ENCODE measurements at places on chromosomes 3 and 15.

- DNase-seq, result no peak
Observed at GRCh38 chr15:63457379-63457778, 47.0 kb upstream of the USP3 start.

DNA sequence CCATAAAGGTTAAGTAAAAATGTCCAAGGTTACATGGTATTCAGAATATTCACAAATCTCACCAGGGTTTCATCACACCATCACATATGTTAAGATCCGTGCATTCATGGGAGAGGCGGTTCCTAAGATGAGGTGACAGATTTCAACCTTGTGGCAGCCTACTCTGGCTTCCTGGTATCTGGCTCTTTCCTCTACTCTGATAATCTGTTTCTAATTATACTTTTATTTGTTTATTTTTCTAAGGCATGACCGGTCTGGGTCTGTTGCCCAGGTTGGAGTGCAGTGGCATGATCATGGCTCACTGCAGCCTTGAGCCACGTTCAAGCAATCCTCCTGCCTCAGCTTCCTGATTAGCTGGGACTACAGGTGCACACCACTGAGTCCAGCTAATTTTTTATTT is 34.4 kb downstream of the RAF1 start:
- DNase-seq, result no peak

DNA sequence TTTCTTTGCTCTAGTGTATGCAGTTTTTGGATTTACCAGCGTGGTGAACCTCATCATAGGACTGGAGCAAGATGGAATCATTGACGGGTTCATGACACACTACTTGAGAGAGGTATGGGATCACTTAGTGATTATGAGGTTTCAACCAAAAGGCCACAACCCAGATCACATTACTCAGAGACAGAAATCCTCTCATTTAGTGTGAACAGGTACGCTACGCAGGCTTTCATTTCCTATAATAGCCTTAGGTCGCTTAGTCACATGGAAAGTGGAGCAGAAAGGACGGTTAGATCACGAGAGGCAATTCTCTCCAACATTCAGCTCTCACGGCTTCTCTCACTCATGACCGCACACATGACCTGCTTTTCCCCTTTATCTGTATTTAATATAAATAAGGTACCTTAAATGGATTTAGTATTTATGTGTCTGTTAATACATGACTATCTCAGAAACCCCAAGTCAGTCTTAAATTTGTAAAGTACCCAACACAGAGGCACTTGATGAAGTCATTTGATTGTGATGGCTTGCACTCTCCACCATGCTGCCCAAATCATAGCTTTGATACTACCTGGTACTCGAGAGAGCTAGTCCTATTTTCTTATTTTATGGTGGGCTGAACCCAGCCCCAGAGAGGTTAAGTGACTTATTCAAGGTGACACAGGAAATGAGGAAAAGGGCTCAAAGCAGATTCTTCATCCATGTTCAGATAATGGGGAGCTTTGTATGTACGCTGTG is 8.6 kb downstream of the TM6SF1 start:
- no peak for DNase-seq

DNA sequence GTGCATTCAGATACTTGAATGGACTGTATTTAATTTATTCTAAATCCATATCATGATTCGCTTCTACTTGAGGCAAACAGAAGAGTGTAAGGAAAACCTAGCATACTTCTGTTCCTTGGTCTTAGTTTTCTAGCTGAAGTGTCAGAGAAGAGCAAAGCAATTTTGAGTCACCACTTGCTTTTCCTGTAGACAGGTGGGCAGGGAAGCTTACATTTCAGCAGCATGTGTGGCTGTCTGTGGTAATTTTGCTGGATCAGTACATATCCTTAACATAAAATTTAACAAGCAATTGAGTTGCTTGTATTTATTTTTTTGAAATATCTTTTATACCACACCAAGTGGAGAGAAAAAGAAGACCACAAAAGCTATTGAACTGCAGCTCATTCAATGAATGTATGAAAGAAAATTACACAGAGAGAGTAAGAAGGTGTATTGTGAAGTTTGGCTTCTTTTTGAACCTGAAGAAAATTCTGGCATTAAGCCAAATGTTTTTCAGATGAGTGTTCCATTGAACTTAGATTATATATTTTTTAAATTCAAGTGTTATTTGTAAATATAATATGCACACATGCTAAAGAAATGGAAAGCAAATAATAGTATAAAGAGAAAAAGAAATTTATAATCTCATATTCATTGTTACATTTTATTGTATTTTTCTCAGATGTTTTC is 747.6 kb downstream of the NAALADL2 start:
- DNase-seq, result peak; percentile 59

DNA sequence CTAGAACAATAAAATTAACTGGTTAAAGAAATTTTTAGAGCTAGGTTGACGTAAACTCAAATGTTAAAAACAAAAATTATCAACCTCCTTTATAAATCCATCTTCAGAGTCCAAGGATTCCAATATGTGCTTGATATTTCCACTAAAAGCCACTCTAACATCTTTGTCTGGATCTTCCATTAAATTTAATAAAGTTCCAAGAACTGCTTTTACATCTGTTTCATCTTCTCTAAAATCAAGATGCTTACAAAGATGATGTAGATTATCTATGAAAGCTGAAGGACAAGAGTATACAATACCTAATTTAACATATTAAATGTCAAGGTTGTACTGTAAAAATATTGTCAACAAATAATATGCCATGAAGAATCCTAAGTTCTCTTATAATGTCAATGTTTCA is 24.8 kb downstream of the ATR start:
- DNase-seq, result no peak

- no peak for DNase-seq
Observed at GRCh38 chr15:70265466-70265978, 167.8 kb upstream of the TLE3 start.

DNA sequence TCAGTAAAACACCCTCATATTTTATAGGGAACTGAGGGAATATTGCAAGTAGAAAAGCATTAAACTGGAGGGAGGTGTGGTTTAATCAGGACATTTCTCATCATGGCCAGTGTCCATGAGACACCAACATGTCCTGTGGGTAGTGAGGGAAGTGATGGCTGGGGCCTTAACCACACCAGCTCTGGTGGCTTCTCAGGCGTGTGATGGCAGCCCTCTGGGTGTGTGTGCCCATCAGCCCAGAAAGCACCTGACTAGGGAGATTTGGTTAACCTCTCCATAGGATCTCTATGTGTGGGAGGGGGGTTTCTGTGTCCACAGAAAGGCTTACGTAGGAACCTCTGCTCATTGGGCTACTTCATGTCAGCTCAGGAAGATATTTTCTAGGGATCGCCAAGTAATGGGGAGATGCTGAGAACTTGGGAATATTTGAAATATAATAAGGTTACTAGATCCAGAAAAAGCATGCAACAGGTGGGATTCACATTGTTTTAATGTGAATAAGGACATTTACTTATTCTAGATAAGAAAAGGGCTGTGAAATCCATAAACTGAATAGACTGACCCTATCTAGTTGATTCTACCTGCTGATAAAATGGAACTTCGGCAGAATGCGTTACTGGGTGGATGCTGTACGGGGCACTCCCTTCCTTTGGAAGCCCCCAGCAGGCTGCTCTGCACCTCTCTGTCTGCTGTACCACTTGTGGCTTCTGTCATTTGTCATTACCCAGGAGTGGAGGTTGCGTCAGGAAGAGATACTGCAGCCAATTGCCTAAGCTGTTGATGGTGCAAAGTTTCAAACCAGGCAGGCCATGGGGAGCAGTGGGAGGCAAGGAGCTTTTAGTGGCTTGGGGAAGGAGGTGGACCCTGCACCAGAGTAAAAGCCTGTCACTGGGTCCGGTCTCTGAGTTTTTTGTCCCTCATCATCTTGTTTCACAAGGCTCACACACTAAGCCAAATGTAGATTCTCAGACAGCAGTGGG is 21.5 kb downstream of the PDHB start:
- no peak for DNase-seq

- no peak for DNase-seq
Observed at GRCh38 chr3:40869939-40870338, 329.4 kb upstream of the CTNNB1 start.

- no peak for DNase-seq
Observed at GRCh38 chr3:170572665-170573253, 13.1 kb downstream of the SLC7A14 start.

- no peak for DNase-seq
Observed at GRCh38 chr3:39327053-39327745, 2.3 kb upstream of the CCR8 start.

- DNase-seq, result no peak
Observed at GRCh38 chr3:13393427-13394360, 26.4 kb downstream of the NUP210 start.

DNA sequence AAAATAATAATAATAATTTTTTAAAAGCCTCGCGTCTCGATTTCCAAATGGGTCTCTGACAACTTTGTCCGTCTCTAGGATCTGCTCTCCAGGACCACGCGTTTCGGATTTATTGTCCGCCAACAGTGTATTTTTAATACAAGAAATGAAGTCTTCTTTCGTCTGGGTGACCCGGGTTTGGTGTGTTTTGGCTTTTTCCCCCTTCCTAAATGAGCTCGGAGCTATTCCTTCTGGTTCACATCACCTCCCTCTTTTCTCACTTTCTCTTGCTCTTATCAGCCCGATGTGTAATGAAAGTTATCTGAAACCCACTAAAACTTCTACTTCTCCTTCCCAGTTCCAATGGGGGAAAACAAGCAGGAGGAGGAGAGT is 516.7 kb downstream of the MECOM start:
- no peak for DNase-seq

DNA sequence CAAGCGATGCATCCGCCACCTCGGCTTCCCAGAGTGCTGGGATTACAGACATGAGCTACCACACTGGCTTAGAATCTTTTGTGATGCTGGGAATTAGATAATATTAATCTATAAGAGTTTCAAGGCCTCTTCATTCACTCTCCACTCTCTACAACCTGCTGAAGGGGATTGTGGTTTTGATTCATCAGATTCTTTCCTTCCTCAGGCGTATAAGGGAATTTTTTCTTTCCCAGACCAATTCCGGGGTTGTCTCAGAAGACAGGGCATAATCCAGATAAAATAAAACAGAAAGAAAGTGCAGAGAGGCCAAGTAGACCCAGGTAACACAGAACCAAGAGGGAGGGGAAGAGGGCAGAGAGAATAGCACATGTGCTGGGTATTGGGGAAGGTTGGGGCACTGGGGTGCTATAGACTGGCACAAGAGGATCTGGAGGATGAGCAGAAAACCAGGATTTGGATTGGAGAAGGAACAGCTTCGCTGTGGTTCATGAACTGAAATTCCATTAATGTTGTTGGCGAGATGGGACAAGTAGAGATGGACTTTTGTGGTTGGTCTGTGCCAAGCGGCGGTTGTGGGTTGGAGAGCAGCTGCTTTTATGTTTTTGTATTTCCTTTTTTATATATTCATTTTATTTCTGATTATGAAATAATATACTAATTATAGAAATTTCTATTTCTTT is 12.8 kb downstream of the ARL6IP5 start:
- DNase-seq, result no peak

- no peak for DNase-seq
Observed at GRCh38 chr3:191008074-191008473, 145.6 kb upstream of the GMNC start.

- DNase-seq, result no peak
Observed at GRCh38 chr3:156098437-156099035, 21.8 kb upstream of the KCNAB1 start.

GRCh38 chr3:174122411-174122810 is 724.9 kb downstream of the NLGN1 start:
- DNase-seq, result no peak

DNA sequence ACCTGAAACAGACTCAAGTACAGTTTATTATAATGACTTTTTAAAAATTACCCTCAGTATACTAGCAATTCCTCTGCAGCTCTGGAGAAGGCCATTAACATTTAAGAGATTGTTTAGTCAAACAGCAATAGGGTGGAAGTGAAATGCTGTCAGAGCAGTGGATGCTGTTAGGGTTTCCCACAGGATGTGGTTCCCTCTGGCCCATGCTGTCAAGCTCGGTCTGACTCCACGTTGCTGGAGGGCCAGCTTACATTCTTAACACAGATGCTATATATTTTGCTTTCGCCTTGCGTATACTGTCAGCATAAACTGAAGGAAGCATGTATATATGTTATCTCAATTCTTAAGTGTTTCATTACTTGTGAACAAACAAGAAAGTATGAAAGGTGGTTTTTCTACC is 231.1 kb upstream of the COL8A1 start:
- no peak for DNase-seq

GRCh38 chr3:48187579-48188265 is 495 bp downstream of the CDC25A start:
- DNase-seq, result no peak

- no peak for DNase-seq
Observed at GRCh38 chr3:62238431-62238830, 134.9 kb downstream of the FEZF2 start.

DNA sequence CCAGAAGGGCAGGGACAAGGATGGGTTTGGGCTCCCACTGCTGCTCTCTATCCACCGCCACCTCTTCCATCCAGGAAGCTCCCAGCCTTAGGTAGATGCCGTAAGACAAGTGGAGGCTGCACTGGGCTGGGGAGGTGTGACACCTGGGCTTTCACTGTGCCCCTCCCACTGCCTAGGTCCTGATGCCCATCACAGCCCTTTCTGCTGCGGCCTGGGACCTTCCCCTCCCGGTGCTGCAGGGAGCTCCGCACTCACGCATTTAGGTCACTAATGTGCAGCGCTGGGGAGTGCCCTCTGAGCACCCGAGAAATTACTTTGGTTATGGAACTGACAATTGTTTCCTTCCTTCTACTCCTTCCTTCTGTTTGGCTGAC is 850 bp downstream of the LTF start:
- no peak for DNase-seq

GRCh38 chr3:67713764-67714469 is 59.5 kb upstream of the SUCLG2 start:
- no peak for DNase-seq

- DNase-seq, result no peak
Observed at GRCh38 chr3:117282566-117282965, 573.0 kb downstream of the TUSC7 start.

GRCh38 chr15:92034227-92034626 is 180.7 kb downstream of the SLCO3A1 start:
- no peak for DNase-seq

DNA sequence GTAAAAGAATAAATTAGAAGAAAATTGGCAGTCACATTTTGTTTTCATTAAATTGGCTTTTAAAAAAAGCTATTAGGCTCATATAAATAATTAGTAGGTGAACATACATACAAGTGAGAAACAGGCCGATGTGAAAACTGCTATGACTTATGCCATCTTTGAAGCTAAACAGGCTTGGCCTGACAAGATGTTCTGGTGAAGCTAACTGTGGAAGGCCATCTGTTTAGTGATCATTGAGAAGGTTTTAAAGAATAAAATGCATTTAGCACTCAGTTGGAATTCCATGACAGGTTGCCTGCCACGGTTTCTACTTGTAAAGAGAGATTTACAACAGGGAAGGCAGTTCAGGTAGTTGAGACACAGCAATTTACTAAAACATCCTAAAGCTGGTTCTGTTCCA is 264.0 kb upstream of the AGTR1 start:
- DNase-seq, result no peak

- DNase-seq, result no peak
Observed at GRCh38 chr3:195537995-195538394, 5.1 kb downstream of the PPP1R2 start.

Measured in NCI-H2227 treated with DMSO at 0.1 percent for 48 hours (cell line).